ENCODE measurements at places on chromosomes 2 and 18. TPM values are rescaled to one million over a fixed set of nuclear protein-coding genes. Genes with fewer than 3 reads are reported as not detected.

- no peak overlapping the region for H3K4me3 ChIP-seq
- no peaks in the 10 kb centered on the region for H3K4me1 ChIP-seq
- no peaks in the 10 kb centered on the region for H3K27me3 ChIP-seq
- H3K27ac ChIP-seq = no peak overlapping the region
- H3K36me3 ChIP-seq = peaks cover 8% of the 10 kb centered on the region
Observed at GRCh38 chr2:200993097-200993496, 29.6 kb upstream of the ORC2 start.

DNA sequence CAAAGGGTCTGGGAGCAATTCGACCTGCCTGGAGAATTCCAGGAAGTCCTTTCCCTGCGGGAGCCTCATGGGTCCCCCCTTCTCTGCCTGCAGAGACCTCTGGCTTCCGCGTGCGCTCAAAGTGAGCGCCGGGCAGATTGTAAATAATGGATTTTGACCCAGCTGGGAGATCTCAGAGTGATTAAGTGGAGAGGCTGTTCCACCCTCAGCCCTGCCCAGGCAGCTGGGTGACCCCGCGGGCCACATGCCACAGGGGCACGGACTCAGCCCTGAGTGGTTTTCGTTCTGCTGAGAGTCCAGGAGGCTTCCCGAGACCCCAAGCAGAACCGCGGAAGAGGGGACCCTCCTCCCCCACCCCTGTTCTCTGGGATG, 1.2 kb downstream of the KCNG2 start:
- H3K4me1 ChIP-seq = peaks cover 18% of the 10 kb centered on the region
- no peak for DNase-seq
- no peaks in the 10 kb centered on the region for H3K36me3 ChIP-seq
- H3K27me3 ChIP-seq = peaks cover 19% of the 10 kb centered on the region
- H3K4me3 ChIP-seq = no peak overlapping the region

DNA sequence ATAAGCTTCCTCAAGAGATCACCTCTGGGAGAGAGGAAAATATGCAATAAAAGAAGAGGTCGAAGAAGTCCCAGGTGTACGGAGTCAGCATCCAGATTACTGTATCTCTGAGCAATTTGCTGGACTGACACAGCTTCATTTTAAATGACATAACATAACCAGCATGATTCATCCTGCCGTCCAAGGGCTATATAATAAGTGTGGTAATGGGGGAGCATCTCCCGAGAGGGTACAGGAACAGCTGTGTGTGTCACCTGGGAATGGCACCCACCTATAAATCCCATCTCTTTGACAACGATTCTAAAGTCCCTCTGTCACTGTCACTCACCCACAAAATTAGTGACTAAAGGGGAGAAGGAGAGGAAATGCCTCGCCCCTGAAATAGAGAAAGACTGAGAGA, 19.3 kb upstream of the FZD7 start:
- H3K27me3 ChIP-seq = no peaks in the 10 kb centered on the region
- no peak overlapping the region for H3K27ac ChIP-seq
- H3K4me3 ChIP-seq = no peak overlapping the region
- H3K4me1 ChIP-seq = no peaks in the 10 kb centered on the region
- DNase-seq = no peak
- no peaks in the 10 kb centered on the region for H3K36me3 ChIP-seq

- no peak for DNase-seq
- H3K4me3 ChIP-seq = no peak overlapping the region
- no peaks in the 10 kb centered on the region for H3K27me3 ChIP-seq
- H3K27ac ChIP-seq = no peak overlapping the region
Observed at GRCh38 chr2:230721712-230722111, 9.1 kb downstream of the CAB39 start.

GRCh38 chr18:57806978-57807285, 3.8 kb upstream of the ATP8B1 start:
- no peaks in the 10 kb centered on the region for H3K36me3 ChIP-seq
- no peak for DNase-seq
- H3K27ac ChIP-seq = peak overlapping the region; percentile 23
- H3K27me3 ChIP-seq = no peaks in the 10 kb centered on the region

DNA sequence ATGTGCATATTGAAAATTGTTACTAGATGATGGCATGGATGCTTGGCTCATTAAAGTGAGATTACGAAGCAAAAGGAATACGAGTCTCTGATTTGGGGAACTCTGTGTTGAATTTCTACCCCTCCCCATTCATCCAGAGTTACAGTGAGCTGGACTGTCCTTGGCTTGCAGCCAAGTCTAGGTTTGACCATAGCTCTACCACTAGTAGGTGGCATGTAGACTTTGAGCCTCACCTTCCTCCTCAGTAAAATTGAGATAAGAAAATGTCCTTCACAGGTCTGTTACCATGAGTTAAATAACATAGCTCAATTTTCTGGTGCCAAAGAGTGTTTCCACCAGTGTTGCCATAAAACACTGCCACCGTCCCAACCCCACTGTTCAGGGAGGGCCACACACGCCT, 727.6 kb upstream of the ID2 start:
- no peak overlapping the region for H3K27ac ChIP-seq
- no peaks in the 10 kb centered on the region for H3K4me1 ChIP-seq
- H3K27me3 ChIP-seq = no peaks in the 10 kb centered on the region
- no peak overlapping the region for H3K4me3 ChIP-seq

DNA sequence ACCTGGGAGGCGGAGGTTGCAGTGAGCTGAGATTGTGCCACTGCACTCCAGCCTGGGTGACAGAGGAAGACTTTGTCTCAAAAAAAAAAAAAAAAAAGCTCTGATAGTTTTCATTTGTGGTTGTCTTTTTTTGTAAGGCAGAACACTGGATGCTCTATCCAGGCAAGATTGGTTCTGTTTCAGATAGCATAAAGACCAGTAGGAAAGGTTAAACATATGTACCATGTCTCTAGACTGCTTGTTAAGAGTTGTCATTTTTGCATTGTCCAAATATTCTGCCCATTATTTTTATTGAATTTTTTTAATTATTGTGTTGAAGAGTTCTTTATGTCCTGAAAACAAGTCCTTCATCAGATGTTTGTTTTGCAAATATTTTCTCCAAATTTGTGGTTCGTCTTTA, 60.0 kb downstream of the NCOA1 start:
- no peaks in the 10 kb centered on the region for H3K27me3 ChIP-seq
- H3K27ac ChIP-seq = no peak overlapping the region
- no peaks in the 10 kb centered on the region for H3K36me3 ChIP-seq
- H3K4me3 ChIP-seq = no peak overlapping the region

GRCh38 chr2:68813596-68813995, 57.6 kb downstream of the BMP10 start:
- H3K4me3 ChIP-seq = no peak overlapping the region
- no peaks in the 10 kb centered on the region for H3K27me3 ChIP-seq
- no peaks in the 10 kb centered on the region for H3K4me1 ChIP-seq

GRCh38 chr2:232412986-232413385, 6.3 kb downstream of the ALPG start:
- H3K4me1 ChIP-seq = no peaks in the 10 kb centered on the region
- no peak for DNase-seq
- no peak overlapping the region for H3K4me3 ChIP-seq

- H3K27ac ChIP-seq = no peak overlapping the region
- peaks cover 8% of the 10 kb centered on the region for H3K4me1 ChIP-seq
- no peaks in the 10 kb centered on the region for H3K36me3 ChIP-seq
- DNase-seq = peak; percentile 78
Observed at GRCh38 chr2:105517814-105518705, 119.2 kb upstream of the FHL2 start.

DNA sequence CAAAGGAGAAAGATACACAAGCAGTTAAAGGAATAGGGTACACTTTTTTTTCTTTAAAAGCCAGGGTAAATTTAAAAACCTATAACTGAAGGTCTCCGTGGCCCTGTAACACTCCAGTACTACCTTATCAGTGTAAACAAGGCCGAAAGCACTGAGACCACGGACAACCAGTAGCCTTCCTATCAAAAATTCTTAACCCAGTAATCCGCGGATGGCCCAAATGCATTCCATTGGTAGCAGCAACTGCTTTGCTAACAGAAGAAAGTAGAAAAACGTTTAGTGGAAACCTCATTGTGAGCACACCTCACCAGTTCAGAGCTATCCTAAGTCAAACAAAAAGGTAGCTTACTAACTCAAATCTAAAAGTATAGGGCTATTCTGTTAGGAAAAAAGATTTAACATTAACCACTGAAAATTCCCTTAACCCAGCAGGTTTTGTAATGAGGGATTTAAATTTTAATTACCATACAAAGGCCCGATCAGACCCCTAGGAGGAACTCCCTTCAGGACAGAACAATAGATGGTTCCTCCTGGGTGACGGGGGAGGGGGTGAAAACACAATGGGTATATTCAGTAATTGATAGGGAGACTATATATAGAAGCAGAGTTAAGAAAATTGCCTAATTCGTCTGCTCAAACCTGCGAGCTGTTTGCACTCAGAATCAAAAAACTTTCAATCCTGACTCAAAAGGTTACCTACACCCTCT, 50.8 kb upstream of the CWC22 start:
- no peak overlapping the region for H3K27ac ChIP-seq
- no peaks in the 10 kb centered on the region for H3K36me3 ChIP-seq
- H3K4me1 ChIP-seq = no peaks in the 10 kb centered on the region
- no peak overlapping the region for H3K4me3 ChIP-seq

GRCh38 chr18:54217624-54218023, 6.8 kb downstream of the MBD2 start:
- H3K27me3 ChIP-seq = no peaks in the 10 kb centered on the region
- peaks cover 44% of the 10 kb centered on the region for H3K4me1 ChIP-seq
- no peak for DNase-seq
- H3K36me3 ChIP-seq = no peaks in the 10 kb centered on the region
- H3K4me3 ChIP-seq = no peak overlapping the region

- no peak overlapping the region for H3K27ac ChIP-seq
- no peaks in the 10 kb centered on the region for H3K27me3 ChIP-seq
- DNase-seq = peak; percentile 32
- no peak overlapping the region for H3K4me3 ChIP-seq
- H3K36me3 ChIP-seq = no peaks in the 10 kb centered on the region
Observed at GRCh38 chr2:232502911-232503808, 15.5 kb upstream of the ECEL1 start.

GRCh38 chr2:178550352-178550751, 70.1 kb downstream of the PLEKHA3 start:
- H3K27ac ChIP-seq = no peak overlapping the region
- no peaks in the 10 kb centered on the region for H3K27me3 ChIP-seq
- H3K4me1 ChIP-seq = no peaks in the 10 kb centered on the region
- H3K36me3 ChIP-seq = no peaks in the 10 kb centered on the region
- H3K4me3 ChIP-seq = no peak overlapping the region

GRCh38 chr2:73564986-73565385, 77.2 kb downstream of the NAT8 start:
- no peak overlapping the region for H3K4me3 ChIP-seq
- DNase-seq = no peak
- H3K27ac ChIP-seq = no peak overlapping the region
- H3K4me1 ChIP-seq = no peaks in the 10 kb centered on the region
- no peaks in the 10 kb centered on the region for H3K27me3 ChIP-seq

DNA sequence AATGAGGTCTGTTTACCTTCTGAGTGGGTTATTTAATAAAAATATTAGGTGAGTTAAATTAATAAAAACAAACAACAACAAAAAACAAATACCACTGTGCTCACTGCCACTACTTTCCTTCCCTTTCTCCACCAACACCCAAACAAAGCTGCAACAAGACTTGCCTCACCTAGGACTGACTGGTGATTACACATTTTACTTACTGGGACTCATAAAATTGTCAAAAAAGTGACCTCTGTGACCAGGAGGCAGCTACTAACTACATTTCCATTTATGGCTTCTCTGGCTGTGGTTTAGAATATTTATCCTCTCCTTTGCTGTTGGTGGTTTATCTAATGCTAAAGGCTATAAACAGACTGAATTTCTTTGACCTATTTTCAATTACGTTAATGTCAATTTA, 39.8 kb downstream of the EFEMP1 start:
- H3K4me3 ChIP-seq = no peak overlapping the region
- H3K36me3 ChIP-seq = no peaks in the 10 kb centered on the region
- H3K27me3 ChIP-seq = no peaks in the 10 kb centered on the region
- H3K4me1 ChIP-seq = peaks cover 30% of the 10 kb centered on the region
- no peak for DNase-seq

- no peak overlapping the region for H3K4me3 ChIP-seq
- H3K27me3 ChIP-seq = no peaks in the 10 kb centered on the region
- H3K36me3 ChIP-seq = no peaks in the 10 kb centered on the region
- peak overlapping the region; percentile 4 for H3K27ac ChIP-seq
- H3K4me1 ChIP-seq = peaks cover 24% of the 10 kb centered on the region
Observed at GRCh38 chr2:20217041-20217970, 7.6 kb downstream of the SDC1 start.

GRCh38 chr2:95056461-95057459, 31.3 kb downstream of the MAL start:
- no peak overlapping the region for H3K27ac ChIP-seq
- H3K4me1 ChIP-seq = peaks cover 21% of the 10 kb centered on the region
- no peak overlapping the region for H3K4me3 ChIP-seq
- H3K27me3 ChIP-seq = no peaks in the 10 kb centered on the region

- H3K27me3 ChIP-seq = no peaks in the 10 kb centered on the region
- no peaks in the 10 kb centered on the region for H3K4me1 ChIP-seq
- H3K36me3 ChIP-seq = no peaks in the 10 kb centered on the region
- DNase-seq = no peak
Observed at GRCh38 chr2:459931-460330, 172.0 kb upstream of the ALKAL2 start.

GRCh38 chr2:36333350-36334012, 22.1 kb upstream of the CRIM1 start:
- no peak overlapping the region for H3K27ac ChIP-seq
- no peaks in the 10 kb centered on the region for H3K36me3 ChIP-seq
- no peaks in the 10 kb centered on the region for H3K27me3 ChIP-seq
- peaks cover 8% of the 10 kb centered on the region for H3K4me1 ChIP-seq

GRCh38 chr2:181262782-181263181, 194.4 kb upstream of the ITGA4 start:
- no peaks in the 10 kb centered on the region for H3K36me3 ChIP-seq
- no peak for DNase-seq
- H3K4me1 ChIP-seq = no peaks in the 10 kb centered on the region
- H3K27ac ChIP-seq = no peak overlapping the region

DNA sequence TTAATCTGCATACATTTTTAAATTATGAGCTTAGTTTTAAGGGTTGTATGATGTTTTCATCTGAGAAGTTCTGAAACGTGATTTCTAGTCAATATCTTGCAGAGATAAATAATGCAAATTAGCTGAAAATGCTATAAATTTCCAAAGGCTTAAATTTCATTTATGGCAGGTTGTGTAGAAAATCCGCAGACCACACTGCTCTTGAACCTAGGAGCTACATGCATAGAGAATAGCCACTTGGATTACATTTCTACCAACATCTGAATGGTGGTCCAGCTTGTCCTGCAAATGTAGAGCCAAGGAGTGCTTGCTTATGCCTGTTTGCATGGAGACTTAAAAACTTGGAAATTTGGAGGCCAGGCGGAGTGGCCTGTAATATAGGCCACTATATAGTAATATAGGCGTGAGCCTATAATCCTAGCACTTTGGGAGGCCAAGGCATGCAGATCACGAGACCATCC, 6.8 kb downstream of the MAT2A start:
- H3K27me3 ChIP-seq = no peaks in the 10 kb centered on the region
- peaks cover 18% of the 10 kb centered on the region for H3K36me3 ChIP-seq
- no peak overlapping the region for H3K4me3 ChIP-seq
- no peak for DNase-seq
- peak overlapping the region; percentile 45 for H3K27ac ChIP-seq

The THADA gene
- 27.5 TPM for total RNA-seq

The TCF23 gene
- 0.66 TPM for total RNA-seq

The TUBA4A gene
- total RNA-seq = 20.2 TPM

The LOXL3 gene
- total RNA-seq = 3.1 TPM

The ICA1L gene
- 34.6 TPM for total RNA-seq

The DUSP19 gene
- total RNA-seq = 1.6 TPM

The GYPC gene
- total RNA-seq = 26.4 TPM

The TP53I3 gene
- total RNA-seq = 18.5 TPM

The IL37 gene
- not detected for total RNA-seq

The CREG2 gene
- total RNA-seq = not detected

The ANKRD62 gene
- total RNA-seq = 14.2 TPM

The ACADL gene
- total RNA-seq = 56.6 TPM

The CFAP210 gene
- not detected for total RNA-seq
